ENCODE measurements at places on chromosomes 3 and 15.

- no peak for DNase-seq
Measured at GRCh38 chr3:8887435-8888300, 75.6 kb downstream of the RAD18 start.

DNA sequence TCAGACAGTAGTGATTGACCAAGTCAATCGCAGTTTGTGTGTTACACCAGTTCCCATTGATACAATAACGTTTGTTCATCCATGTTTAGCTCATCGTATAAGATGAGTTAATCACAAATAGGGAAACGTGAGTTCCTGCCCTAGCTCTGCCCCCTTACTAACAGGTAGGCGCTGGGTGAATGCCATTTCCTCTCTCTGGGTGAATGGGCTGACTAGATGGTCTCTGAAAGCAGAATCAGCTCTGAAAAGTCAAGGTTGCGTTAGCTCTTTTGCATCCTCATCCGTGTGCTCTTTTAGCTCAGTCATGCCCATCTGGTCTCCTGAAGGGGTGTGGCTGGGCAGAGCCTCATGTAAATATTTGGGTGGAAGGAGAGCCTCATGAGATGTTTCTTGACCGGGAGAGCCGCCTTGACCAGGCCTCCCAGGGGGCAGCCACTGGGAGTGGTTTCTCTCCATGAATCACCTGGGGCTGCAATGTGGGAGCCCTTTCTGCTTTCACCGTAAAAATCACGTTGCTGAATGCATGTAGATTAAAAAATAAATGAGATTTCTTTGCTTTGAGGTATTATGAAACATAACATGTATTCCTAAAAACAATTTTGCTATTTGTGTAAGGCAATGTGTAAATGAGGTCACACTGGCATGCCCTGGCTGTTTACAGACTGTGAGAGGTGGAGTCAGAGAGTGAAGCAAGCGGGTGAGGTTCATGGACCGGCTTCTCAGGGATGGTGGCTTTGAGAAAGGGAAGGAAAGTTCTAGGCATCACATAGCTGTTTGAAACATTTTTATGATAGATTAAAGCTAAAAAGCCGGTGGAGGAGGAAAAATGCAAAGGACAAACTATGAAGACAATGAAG, 108.4 kb upstream of the RASGRP1 start:
- no peak for DNase-seq

- DNase-seq = no peak
Measured at GRCh38 chr15:99139276-99139675, 34.4 kb downstream of the SYNM start.

DNA sequence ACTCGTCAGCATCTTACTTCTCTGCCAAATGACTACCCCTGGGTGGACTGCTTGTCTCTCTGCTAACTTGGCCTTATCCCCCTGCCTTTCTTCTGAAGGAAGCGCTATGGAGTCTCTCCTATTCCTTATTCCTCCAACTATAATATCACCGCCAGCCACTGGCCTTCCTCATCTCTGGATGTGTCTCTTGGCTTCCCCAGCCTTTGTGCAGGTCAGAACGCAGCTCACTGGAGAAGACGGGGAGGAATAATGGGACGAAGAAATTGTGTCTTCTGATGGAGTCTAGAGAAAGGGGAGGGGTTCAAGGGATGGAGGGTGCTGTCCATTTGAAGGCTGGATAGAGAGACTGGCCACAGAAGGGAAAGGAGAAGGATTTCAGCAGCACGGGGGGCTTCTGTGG, 16.9 kb downstream of the ITGA11 start:
- DNase-seq = no peak

DNA sequence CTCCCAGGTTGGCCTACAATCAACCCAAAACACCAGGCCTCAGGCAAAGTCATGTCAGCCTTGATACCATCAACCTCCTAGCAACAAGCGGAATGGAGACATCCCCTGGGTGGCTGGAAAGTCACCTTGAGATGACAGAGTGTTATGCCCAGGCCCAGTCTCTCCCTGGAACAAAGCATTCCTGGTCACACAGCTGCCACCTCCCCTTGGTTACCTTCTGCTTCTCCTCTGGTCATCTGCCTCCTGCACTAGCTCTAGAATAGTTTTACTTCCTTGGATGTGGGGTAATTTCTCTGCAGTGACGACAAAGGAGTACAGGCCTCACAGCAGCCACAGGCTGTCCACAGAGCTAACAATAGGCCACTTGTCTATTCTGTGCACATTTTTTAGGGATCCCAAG, 114.9 kb downstream of the RFTN1 start:
- DNase-seq = no peak

GRCh38 chr3:100144255-100144866, 30.1 kb upstream of the FILIP1L start:
- DNase-seq = no peak

- no peak for DNase-seq
Measured at GRCh38 chr15:41950127-41950483, 22.3 kb downstream of the EHD4 start.

- no peak for DNase-seq
Measured at GRCh38 chr3:123449997-123450604, 1.2 kb upstream of the ADCY5 start.

DNA sequence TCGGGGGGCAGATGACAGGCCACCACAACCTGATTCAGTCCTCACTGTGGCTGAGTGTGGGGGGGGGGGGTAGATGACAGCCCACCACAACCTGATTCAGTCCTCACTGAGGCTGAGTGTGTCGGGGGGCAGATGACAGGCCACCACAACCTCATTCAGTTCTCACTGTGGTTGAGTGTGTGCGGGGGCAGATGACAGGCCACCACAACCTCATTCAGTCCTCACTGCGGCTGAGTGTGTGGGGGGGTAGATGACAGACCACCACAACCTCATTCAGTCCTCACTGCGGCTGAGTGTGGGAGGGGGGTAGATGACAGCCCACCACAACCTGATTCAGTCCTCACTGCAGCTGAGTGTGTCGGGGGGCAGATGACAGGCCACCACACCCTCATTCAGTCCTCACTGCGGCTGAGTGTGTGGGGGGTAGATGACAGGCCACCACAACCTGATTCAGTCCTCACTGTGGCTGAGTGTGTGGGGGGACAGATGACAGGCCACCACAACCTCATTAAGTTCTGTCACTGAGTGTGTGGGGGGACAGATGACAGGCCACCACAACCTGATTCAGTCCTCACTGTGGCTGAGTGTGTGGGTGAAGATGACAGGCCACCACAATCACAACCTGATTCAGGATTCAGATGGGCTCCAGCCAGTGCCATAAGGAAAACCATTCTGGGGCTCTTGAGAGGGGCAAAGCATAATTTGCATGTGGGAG, 16.9 kb downstream of the ZNF717 start:
- DNase-seq = no peak

- no peak for DNase-seq
Measured at GRCh38 chr3:81887448-81887847, 126.0 kb upstream of the GBE1 start.

GRCh38 chr3:127446756-127447155, 143.8 kb downstream of the TPRA1 start:
- DNase-seq = no peak

DNA sequence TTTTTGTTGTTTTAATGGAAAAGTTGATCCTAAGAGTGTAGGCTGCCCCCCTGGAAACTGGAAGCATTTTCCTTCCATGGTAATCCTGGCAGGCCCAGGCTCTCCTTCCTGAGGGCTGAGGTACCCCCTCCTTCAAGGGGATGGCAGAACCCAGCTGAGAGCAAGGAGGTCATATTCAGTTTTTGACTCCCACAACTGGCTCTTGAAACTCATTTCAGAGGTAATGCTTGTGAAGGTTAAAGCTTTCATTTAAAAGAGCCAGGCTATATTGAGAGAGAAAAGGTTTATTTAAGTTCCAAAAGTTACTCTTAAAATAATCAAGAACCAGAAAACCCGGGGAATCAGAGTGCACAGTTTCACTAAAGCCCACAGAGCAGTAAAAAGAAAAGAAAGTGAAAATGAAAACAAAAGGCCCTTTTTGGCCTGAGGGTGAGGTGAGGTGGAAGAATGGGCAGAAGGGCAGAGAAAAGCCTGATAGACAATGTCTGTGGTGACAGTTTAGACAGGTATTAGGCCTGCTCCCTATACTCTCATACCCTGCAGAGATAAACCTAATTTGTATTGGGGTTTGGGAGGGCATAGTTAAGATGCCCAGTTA, 47.0 kb upstream of the RBP1 start:
- DNase-seq = no peak

DNA sequence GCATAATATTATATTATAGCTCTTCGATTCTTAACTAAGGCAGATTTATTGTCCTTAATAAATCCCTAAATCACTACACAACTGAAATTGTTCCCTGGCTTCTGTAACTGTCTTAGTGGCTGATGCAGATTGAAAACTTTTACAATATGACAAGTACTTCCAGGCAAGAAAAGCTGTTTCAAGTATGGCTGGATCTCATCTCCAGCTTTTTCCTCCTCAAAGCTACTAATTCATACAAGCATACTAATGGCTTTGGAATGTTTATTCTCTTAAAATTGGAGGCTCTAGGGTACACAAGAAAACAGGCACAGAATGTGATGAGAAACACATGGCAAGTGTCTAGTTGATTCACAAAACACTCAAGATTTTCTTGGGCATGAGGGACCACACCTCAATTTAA, 351.5 kb upstream of the ICE2 start:
- DNase-seq = no peak

- no peak for DNase-seq
Measured at GRCh38 chr3:151944356-151944755, 70.9 kb downstream of the SUCNR1 start.

DNA sequence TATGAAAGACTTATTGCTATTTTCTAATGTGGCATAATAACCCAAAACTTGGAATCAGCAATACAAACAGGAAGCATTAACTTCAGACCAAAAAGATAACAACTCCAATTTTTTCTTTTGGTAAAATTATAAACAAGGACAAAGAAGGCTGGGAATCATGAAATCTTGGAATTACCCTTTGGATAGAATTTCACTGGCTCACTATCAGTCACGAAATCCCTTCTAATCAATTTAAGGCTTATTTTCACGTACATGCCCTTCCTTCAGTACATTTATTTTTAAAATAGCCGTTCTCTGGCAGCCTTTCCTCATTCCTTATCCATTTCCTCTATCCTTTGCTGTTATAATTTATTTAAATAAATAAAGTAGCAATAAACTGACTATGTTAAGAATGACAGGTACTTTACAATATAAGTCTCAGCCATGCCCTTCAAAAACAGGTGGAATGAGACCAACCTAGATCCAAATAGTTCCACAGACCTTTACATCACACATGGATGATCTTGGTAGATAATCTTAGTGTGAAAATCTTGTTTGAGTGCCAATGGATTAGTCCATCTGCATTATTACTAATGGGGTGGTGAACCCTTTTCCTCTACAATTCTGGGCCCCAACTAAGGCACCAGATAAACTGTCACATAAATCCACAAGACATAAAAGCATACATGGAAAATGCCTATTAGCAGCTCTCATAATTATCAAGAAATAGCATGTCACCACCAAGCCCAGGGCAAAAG, 38.9 kb downstream of the ABI3BP start:
- DNase-seq = no peak

- no peak for DNase-seq
Measured at GRCh38 chr15:25624504-25625177, 185.8 kb upstream of the UBE3A start.

GRCh38 chr3:139588450-139588849, 48.9 kb upstream of the RBP1 start:
- DNase-seq = no peak

GRCh38 chr15:62854420-62855084, 188.0 kb upstream of the TPM1 start:
- DNase-seq = no peak

DNA sequence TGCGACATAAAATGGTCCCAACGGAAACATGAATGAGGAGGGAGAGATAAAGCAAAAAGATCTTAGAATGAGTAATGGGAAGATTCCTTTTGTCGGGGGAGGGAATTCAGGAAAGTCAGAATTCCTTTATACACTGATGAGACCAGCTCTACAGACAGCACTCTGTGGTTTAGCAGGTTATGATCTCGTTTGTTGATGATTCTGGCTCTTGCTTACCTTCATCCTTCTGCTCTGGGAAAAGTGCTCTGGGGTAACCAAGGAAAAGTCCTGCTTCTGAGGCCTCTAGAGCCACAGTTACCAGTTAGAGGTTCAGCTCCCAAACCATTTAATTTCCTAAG, 150.7 kb upstream of the NR2E3 start:
- no peak for DNase-seq

DNA sequence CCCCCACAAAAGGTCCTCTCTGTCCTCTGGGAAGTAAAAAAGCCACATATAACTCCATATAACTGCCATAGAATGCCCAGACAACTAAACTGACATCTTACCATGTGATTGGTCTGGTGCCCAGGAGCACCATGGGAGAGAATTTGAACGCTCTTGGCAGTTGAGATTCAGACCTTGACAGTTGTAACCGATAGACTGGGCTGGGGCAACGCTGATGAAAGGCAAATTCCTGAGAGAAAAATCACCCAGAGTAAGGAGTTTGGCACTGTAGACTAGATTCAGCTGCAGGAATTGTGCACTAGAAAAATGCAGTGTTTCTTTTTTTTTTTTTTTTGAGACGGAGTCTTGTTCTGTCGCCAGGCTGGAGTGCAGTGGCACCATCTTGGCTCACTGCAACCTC, 240.5 kb downstream of the SOX2 start:
- DNase-seq = no peak

- no peak for DNase-seq
Measured at GRCh38 chr3:112020674-112021085, 13.9 kb upstream of the TMPRSS7 start.

GRCh38 chr15:52445553-52445952, 83.1 kb downstream of the MYO5A start:
- DNase-seq = no peak

DNA sequence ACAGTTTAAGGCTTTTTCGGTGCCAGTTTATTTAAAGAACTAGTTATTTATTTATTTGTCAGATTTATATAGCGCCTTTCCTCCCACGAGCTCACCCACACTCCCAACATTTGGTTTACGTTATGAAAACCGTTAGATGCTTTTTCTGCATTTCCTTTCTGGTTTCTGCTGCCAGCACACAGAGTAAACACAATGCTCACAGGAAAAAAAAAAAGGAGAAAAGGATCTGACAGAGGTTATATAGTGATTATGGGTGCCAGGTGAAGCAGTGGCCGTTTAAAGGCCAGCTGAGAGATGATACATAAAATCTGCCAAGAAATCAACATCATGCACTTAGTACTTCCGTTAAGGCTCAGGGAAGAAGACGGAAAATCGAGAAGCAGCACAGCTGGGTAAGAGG, 37.9 kb downstream of the ETV5 start:
- no peak for DNase-seq

- no peak for DNase-seq
Measured at GRCh38 chr15:77993374-77993911, 84.1 kb downstream of the TBC1D2B start.

DNA sequence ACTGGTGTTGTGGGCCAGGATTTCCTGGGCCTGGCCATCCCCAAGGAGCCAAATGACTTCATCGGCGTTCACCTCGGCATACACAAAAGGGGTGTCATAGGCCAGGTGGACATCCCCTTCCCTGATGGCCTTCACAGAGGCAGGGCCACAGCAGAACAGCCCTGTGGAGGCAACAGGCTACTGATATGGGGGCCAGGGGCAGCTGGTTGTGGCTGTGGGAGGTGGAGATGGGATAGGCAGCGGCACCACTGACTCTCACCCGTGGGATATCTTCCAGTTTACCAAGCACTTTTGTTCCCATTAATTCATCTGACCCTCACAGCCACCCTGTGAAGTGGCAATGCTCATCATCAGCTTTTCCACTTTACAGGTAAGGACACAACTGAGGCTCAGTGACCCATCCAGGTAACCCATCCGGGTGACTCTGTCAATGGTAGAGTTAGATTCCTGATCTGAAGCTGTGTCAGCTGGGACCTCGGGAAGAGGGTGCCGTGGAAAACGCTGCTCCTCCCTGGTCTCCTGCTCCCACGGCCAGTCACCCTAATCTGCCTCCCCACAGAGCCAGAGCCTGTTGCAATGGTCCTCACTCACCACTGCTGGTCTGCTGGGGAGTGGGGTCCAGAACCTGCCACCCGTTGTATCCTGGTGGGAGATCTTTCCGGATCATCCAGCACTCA, 15.3 kb upstream of the TGM5 start:
- DNase-seq = no peak

Measured in stimulated activated CD4-positive, alpha-beta T cell treated with anti-CD3 and anti-CD28 coated beads, Interleukin-15, amount 100 ng/mL, for 1 hour (primary cell).